ENCODE measurements at places on chromosomes 2 and 18. TPM values are rescaled to one million over a fixed set of nuclear protein-coding genes. Genes with fewer than 3 reads are reported as not detected.

DNA sequence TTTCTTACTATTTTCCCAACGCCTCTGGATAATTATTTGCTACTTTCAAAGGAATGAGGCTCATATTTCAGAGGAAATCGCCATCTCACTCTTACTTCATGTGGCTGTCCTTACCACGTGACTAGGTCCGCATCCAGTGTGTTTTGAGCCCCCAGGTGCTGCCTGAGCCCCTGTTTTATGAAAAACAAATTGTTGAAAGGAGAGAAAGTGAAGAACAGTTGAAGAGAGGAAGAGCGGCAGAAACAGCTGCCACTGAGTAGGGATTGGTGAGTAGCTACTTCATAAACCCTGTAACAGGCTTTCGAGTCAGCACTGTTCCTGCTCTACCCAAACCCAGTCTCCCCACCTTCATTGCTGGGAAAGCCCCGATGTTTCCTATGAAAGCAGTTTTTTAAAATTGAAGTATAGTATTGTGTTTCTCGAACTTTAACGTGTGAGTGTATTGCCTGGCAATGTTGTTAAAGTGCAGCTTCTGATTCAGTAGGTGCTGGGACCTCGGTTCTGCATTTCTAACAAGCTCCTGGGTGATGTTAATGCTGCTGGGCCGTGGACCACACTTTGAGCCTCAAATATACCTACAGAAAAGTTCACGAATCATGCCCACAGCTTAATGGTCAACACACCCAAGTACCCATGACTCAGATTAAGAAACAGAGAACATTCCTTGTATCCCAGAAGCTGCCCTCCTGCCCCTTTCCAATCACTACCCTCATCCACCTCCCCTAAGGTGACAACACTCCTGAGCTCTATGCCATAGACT, 39.7 kb downstream of the TMEM177 start:
- no peak overlapping the region for H3K4me3 ChIP-seq
- no peaks in the 10 kb centered on the region for H3K4me1 ChIP-seq
- no peaks in the 10 kb centered on the region for H3K36me3 ChIP-seq
- no peak for DNase-seq
- H3K27ac ChIP-seq = no peak overlapping the region

DNA sequence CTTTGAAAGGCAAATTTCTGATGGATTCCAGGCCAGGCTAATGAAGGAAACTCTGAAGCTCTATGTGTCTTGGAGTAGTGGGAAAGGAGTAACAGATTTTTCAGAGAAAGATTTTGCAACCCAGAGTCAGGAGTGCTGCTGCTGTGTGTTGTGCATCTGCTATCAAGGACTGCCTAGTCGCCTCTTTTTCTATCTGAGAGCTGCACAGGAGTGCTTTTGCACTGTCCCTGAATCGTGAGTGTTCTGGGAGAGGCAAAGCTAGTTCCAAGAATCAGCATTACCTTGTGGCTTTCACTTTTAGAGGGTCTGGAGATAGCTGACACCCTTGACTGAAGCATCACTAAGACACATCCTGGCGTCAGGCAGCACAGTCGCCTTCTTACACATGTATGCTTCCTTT, 336.4 kb downstream of the PARD3B start:
- no peak overlapping the region for H3K4me3 ChIP-seq
- no peaks in the 10 kb centered on the region for H3K27me3 ChIP-seq
- no peak overlapping the region for H3K27ac ChIP-seq
- no peaks in the 10 kb centered on the region for H3K36me3 ChIP-seq

DNA sequence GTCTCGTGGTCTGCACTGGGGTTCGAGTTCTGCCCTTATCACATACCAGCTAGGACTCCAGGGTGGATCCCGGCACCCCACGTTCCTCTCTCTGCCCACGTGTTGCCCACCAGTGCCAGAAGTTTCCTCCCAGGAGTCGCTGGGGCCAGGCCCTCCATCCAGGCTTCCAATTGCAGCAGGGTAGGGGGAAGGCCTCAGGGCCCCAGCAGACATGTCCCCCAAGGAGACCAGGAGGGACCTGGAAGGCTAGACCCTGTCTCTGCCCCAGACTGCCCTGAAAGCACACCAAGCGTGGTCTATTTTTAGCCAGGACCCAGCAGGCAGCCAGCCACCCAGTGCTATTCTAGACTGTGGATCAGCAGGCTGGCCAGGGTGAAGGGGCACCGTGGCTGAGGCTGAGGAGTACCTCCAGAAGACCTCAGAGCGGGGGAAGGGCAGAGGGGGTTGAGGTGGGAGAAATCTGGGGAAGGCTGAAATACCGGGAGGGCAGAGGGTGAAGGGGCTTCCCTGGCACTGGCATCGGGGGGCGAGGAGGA, 18.8 kb upstream of the TNS1 start:
- H3K4me1 ChIP-seq = no peaks in the 10 kb centered on the region
- no peak overlapping the region for H3K27ac ChIP-seq
- no peaks in the 10 kb centered on the region for H3K27me3 ChIP-seq
- H3K4me3 ChIP-seq = no peak overlapping the region

- no peaks in the 10 kb centered on the region for H3K27me3 ChIP-seq
- H3K4me3 ChIP-seq = no peak overlapping the region
- no peaks in the 10 kb centered on the region for H3K36me3 ChIP-seq
These were observed 189.9 kb upstream of the FOSL2 start for GRCh38 chr2:28202719-28203118.

- no peak overlapping the region for H3K4me3 ChIP-seq
- DNase-seq = no peak
- no peaks in the 10 kb centered on the region for H3K4me1 ChIP-seq
- H3K36me3 ChIP-seq = no peaks in the 10 kb centered on the region
- H3K27me3 ChIP-seq = no peaks in the 10 kb centered on the region
These were observed 156.3 kb downstream of the SUCLG1 start for GRCh38 chr2:84302513-84303412.

GRCh38 chr2:28736034-28736433, 15.6 kb upstream of the PPP1CB start:
- DNase-seq = no peak
- H3K27me3 ChIP-seq = no peaks in the 10 kb centered on the region
- H3K4me3 ChIP-seq = no peak overlapping the region

The XDH gene
- total RNA-seq = 108 TPM

The ABCG5 gene
- 3.5 TPM for total RNA-seq

The HTR2B gene
- total RNA-seq = 0.40 TPM
